ENCODE measurements at places on chromosomes 2 and 18.

GRCh38 chr2:3696545-3696944 lies 6.8 kb upstream of the DCDC2C start:
- no peak for DNase-seq

- no peak for DNase-seq
These were observed 34.4 kb downstream of the COL4A3 start for GRCh38 chr2:227198866-227199265.

- DNase-seq: no peak
These were observed 40.1 kb downstream of the NRP2 start for GRCh38 chr2:205722283-205722918.

GRCh38 chr2:26519396-26520147 lies 41.6 kb upstream of the OTOF start:
- DNase-seq: peak; percentile 38

- DNase-seq: no peak
These were observed 295.6 kb downstream of the KIAA1328 start for GRCh38 chr18:37124516-37124915.

DNA sequence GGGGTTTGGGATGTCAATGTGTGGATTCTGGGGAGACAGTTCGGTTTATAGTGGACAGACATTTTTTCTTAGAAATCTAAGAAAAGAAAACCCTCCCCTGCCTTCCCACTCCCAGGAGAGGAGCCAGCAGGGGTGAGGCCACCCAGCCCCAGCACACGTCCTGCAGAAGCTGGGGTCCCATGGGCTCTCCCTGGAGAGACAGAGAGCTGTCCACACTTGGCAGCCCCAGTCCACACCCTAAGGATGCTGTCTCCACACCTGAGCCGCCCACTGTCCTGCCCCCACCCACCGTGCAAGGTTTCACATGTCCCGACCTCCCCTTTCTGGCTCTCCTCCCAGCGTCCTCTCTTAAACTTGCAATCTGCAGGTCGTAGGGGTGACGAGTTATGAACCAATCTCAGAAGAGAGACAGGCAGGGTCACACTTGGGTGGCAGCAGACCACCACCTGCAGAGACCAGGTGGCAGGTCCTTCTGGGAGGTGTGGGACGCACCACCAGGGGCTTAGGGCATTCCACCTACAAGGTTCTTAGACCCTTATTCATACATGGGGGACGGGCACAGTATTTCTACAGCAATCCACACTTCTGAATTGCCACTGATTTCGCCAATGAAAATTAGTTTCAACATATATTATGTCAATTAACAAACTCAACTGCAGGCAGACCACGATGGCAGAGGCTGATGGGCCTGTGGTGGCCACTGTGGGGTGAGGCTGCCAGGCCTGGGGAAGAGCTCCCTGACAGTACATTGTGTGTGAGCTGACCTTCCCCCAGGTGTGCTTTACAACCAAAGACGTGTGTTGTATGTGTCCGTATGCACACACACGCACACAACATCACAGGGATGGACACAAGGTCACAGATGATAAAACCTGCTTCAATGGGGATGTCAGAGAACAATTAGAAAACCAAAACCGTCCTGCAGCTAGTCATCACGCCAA lies 158.5 kb downstream of the TPO start:
- no peak for DNase-seq

DNA sequence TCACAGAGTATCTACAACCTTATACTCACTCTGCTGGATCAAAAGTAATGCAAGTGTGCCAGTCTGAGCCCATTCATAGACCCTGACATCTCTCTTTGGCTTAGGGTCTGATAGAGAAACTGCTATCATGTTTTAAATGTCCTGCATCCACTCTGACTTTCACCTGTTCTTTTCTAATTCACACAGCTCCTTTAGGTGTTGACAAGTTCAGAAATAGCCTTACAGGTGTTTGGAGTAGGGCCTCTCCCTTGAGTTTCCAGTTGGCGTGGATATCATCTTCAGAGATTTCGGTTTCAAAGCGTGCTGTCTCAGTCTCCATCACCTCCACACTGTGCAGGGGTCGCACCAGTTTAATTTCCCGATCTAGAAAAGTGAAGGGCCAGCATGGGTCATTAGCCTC lies 150.3 kb downstream of the PLEKHA3 start:
- no peak for DNase-seq

Measured in stimulated activated naive CD4-positive, alpha-beta T cell (primary cell).